ENCODE measurements at places on chromosomes 6 and 20.

DNA sequence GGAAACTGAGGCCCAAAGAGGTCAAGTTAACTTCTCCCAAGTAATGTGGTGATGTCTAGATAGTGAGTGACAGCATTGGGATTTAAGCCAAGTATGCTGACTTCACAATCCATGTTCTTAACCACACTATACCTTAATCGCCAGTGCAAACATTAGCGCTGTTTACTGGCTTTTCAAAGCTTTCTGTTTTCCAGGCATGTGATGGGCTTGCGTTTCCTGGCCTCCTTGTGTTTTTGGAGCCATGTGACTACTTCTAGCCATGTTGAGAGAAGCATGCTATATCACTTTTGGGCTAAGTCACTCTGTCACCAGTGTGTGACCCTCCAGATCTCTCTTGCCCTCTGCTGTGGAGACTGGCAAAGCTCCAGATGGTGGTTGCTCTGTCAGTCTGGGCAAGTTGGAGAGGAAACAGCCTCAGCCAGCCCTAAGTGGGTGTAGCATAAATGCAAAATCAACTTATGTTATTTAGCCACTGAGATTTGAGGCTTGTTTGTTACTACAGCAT, 76.9 kb downstream of the ANKRD6 start:
- no peak for DNase-seq

- DNase-seq = no peak
Measured at GRCh38 chr20:49824206-49824605, 11.6 kb downstream of the SLC9A8 start.

- no peak for DNase-seq
Measured at GRCh38 chr20:32565735-32566032, 19.4 kb downstream of the NOL4L start.

DNA sequence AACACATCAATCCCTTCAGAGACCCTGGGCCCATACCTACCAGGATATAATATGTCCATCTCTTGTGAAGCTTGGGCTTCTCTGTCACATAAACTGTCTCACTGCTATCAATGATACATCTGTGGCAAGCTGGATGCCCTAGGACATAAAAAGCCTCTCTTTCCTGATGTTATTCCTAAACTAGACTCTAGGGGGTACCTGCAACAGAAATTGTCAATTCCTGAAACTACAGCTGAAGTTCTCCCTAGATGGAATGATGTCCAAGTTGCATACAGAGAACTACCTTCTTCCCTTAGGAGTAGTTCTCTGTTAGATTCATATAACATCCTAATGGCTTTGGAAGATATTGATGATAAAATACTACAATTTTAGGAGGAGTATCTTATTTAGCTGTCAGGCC, 35.8 kb downstream of the TBX18 start:
- DNase-seq = peak; percentile 67

DNA sequence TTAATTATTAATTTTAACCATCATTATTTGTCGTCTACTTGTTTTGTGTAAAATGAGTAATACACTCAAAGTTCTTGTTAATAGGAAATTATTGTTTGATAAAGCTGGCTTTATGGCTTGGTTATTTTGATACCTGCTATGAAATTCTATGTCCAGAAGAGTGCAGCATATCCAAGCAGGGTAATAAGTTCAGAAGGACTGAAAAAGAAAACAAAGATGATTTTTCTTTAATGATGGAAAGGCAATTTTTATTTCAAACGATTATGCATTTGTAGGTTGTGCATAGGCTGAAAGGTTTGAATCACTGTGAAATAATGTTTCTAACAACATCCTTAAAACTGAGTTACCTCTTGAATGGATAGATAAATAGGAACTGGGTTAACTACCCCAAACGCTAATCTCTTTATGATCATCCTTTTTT, 1.4 kb upstream of the MAN1A1 start:
- no peak for DNase-seq

GRCh38 chr6:15569035-15569995, 93.5 kb downstream of the DTNBP1 start:
- peak; percentile 70 for DNase-seq

DNA sequence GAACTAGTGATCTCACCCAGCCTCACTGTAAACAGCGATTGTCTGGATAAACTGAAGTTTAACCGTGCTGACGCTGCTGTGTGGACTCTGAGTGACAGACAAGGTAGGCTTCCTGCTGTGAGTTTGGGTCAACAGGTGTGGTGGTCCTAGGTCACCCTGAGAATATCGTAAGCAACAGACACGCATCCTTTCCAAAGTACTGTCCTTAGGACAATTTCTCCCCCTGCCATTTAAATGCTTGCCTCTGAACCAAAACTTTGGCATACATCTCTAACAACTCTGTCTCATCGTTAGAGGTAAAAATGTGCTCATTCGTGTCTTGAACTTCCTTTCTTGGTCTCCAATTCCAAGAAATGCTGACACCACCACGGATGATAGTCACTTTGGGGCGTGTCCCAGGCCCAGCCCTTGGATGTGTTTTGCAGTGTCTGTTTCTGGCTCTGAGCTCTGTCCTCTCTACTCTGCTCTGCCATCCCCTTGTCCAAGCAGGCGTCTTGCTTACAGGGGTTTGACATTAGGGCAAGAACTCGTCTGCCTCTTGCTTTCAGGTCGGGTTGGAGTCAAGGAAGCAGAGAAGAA, 95.5 kb downstream of the EYA2 start:
- no peak for DNase-seq

GRCh38 chr6:6390849-6391602, 70.6 kb upstream of the F13A1 start:
- peak; percentile 12 for DNase-seq

- peak; percentile 59 for DNase-seq
Measured at GRCh38 chr6:94902974-94903628, 674.2 kb upstream of the MANEA start.

DNA sequence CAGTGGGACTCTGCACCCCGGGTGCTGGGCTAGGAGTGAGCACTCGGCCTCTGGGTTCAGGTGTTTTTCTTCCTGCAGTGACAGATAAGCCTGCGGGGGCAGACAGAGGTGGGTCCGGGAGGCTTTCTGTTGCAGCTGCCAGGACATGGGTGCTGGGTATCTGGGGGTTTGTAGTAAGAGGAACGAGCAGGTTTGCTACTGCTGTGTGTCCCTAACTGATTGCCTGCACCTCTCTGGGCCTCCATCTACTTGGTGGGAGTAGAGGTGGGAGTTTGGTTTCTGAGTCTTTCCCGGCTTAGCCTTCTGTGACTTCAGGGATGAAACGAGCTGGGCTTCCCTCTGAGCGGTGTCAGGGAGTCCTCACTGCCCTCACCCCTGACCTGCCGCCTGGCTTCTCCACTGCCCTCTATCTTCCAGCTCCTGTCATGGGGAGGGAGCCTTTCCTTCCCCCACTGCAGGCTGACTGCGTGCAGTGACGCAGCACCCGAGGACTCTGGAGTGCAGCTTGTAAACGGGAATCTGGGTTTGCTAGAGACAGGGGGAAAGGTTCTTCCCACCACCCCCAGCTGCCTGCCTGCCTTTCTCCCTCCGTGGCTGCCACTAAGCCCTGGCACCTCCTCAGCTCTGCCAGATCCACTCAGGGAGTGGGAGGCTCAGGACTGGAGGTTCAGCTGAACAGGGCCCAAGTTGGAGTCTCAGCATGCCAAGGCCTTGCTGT, 6.7 kb downstream of the DLGAP4 start:
- DNase-seq = peak; percentile 18

GRCh38 chr6:9380568-9380967, 945.2 kb upstream of the SLC35B3 start:
- no peak for DNase-seq

GRCh38 chr6:30490026-30490876, 942 bp downstream of the HLA-E start:
- DNase-seq = peak; percentile 82

GRCh38 chr20:1565461-1565860, 8.0 kb upstream of the SIRPD start:
- DNase-seq = no peak

DNA sequence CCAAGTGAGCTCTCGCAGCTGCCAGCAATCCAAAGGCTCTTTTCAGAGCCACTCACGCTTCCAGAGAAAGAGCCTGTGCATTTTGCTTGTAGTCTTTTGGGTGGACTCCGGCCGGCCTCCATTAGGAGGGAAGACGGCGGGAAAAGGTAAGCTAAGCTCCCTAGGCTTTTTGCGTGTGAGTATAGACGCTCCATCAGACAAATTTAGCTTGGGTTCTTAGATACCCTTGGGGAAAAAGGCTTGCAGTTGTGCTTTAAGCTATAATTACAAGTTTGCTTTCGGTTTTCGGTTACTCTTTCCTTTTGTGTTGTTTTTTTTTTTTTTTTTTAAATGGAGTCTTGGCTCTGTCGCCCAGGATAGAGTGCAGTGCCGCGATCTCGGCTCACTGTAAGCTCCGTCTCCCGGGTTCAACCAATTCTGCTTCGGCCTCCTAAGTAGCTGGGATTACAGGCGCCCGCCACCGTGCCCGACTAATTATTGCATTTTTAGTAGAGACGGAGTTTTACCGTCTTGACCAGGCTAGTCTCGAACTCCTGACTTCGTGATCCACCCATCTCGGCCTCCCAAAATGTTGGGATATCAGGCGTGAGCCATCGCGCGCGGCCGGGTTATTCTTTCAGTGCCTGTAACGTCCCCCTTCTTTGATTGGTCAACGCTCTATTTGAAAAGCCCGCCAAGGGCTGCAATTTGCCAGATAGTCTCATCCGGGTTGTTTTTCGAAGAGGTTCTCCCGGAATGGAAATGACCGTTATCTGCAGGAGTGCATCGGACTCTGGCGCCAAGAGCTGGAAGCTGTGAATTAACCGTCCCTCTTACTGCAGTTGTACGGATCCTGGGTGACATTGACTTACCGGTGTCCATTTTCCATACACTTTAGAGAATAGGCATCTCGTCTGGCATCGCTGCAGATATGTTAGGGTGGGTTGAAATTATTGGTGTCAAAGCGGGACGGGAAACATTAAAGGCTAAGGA, 18.1 kb downstream of the OR2B2 start:
- peak; percentile 79 for DNase-seq

DNA sequence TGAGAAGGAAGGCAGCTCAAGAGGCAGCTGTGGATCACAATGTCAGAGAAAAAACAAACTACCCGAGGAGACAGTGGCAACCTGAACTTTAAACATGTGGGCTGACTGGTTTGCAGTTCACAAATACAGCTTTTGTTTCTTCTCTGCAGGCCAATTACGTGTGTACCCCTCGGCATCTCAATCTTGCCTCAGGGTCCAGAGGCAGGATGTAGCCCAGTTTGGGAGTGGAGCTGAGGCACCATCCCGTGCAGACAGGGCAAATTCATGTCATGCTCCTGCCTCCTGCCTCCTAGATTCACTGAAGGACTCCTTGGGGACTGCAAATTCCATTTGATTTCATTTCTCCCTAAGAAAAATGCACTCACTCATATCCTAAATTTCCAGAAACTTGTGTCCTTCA, 94.2 kb upstream of the KCNK16 start:
- DNase-seq = no peak

DNA sequence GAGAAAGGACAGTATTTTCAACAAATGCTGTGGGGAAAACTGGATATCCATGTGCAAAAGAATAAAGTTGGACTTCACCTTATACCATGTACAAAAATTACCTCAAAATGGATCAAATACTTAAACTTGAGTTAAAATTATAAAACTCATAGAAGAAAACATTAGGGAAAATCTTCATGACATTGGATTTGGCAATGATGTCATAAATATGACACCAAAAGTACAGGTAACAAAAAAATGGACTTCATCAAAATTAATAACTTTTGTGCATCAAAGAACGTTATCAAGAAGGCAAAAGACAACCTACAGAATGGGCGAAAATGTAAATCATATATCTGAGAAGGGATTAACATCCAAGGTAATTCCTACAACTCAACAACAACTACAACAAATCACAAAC, 355.3 kb upstream of the SOX4 start:
- DNase-seq = no peak

- no peak for DNase-seq
Measured at GRCh38 chr20:15485519-15485918, 1087.7 kb downstream of the KIF16B start.

DNA sequence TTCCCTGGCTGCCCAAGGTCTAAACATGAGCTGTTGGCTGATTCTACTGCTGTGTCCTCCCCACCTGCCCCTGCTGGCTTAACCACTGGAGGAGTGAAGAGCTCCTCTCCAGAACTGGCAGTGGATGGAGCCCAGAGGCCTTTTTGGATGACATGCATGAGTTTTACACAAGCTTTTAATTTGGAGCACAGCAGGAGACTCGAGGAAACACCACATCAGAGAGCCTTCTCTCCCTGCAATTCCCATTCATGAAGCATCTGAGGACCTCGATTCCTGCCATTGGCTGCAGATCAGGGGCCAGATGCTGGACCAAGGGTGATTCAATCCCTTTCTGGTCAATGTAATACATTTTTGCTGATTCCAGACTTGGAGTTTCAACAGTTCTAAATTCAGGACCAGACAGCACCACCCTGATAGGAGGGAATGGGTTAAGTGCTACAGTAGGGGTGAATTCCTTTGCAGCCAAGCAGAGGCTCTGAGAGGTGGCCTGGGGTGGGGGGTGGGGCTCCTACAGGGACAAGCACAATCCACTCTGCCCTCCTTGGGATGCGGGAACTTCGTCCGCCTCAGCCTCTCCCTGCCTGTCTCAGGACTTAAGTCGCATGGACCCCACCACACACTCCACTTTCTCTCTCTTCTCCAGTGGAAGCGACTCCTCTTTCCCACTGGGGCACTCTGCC, 599 bp upstream of the PSORS1C1 start:
- DNase-seq = no peak

- peak; percentile 81 for DNase-seq
Measured at GRCh38 chr6:122610690-122611455, 668 bp downstream of the PKIB start.

- DNase-seq = no peak
Measured at GRCh38 chr6:152648105-152648504, 10.9 kb upstream of the SYNE1 start.

- peak; percentile 44 for DNase-seq
Measured at GRCh38 chr6:105794239-105794638, 291.9 kb upstream of the PRDM1 start.

DNA sequence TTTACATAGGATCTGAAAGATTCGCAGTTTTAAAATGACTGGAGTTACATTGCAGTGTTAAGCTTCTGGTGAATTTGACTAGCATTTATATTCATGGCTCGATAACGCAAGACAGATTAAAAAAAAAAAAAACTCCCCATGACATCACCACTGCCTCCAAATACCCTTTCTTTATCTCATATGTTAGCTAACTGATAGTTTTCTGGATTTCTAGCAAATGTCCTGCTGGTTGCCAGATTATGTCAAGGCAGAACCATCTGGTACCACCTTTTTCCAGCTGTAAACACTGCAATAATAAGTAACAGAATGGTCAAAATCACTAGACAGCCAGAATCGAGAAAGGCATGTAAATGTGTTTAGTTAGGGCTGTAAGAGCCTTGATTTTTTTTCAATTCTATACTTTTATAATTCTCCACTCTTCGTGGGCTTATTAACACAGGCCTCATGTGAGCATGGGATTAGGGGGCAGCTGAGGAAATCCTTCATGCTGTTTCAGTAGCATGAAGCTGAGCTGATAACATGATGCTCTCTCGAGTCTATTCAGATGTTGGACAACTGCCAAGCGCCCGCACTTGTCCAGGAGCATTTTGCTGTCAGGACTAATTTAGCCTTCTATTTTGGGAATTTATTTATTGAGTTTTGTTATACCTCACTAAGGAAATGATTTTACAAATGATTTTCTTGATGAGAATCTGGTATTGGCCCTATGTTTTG, 166.0 kb upstream of the SCGN start:
- DNase-seq = no peak

GRCh38 chr20:62480318-62480717, 4.5 kb upstream of the GATA5 start:
- DNase-seq = no peak

Data from GM23338 (cell line).